ENCODE measurements at places on chromosomes 1 and 21.

DNA sequence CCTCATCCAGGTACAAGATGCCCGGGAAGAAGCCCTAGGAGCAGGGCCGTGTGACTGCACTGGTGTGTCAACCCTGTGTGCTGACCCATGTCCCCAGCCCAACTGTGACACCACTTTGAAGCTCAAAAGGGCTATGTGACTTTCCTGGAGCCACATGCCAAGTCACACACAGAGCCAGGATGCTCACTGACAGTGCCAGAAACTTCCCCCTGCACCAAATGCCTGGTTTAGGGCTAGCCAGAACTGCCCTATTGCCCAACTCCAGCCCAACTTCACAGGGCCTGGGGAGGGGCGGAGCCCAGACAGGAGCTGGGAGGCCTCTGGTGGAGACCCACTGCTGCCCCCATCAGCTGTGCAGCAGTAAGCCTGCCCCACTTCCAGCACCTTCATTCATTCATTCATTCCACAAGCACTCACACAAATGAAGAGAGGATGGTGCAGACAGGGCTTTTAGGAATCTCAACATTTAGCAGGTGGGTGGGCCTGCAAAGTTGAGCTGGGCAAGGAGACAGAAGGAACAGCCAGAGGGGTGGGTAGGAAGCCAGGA is 36.7 kb downstream of the KCNQ4 start:
- DNase-seq = no peak

DNA sequence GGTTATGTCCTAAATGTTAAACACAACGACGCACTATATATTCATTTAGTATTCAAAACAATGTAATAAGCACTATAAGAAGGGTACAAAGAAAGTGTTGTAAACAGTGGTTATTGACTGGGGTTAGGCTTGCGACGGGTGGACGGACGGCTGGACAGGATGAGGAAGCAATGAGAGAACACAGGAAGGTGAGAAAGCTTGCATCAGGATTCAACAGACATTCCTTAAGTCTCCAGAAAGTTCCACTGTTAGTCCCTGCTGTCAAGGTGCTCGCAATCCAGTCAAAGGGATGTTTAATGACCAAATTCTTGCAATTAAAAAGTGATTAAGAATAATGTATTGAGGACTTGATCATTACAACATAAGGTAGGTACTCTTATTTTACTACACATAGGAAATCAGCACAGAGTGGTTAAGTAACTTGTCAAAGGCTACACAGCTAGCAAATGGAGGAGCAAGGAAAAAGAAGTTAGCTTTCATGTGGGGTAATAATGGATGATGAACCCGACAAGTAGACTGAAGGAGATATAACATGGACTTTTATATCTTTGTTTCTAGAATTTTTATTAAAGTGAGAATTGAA is 994 bp upstream of the ACBD6 start:
- no peak for DNase-seq

DNA sequence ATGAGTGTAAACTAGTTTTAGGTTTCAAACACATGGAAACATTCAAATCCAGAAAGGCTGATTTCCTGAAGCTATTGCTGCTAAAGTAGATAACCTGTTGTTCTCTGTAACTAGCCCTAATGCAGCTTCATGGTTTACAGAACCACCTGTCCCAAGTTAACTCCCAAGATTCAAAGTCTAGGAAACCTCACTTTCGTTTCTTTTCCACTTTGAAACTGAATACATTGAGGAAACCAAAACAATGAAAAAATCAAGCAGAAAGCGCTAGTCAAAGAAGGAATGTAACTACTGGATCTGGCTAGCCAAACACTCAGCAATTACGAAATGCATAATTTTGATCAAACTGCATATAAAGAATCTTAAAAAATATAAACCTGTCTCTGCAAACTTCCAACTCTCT is 17.8 kb downstream of the SLC16A1 start:
- DNase-seq = no peak

DNA sequence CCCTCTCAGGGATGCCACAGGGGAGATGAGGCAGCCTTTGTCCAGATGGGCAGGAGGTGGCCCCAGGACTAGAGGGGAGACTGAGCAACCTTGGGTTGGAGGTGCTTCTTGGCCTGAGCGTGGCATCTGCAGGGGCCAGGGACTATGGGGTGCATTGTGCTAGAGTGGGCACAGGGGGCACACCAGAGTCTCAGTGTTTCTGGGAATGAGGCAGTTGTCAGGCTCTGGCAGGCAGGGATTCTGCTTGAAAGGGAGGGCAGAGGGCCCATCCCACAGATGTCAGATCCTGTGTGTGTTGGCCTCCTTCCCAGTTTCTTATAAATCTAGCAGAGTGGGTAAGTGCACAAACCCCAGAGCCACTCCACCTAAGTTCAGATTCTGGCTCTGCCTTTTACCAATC is 13.7 kb downstream of the LGR6 start:
- DNase-seq = no peak

GRCh38 chr1:20367116-20367585 is 76.5 kb downstream of the VWA5B1 start:
- DNase-seq = no peak

DNA sequence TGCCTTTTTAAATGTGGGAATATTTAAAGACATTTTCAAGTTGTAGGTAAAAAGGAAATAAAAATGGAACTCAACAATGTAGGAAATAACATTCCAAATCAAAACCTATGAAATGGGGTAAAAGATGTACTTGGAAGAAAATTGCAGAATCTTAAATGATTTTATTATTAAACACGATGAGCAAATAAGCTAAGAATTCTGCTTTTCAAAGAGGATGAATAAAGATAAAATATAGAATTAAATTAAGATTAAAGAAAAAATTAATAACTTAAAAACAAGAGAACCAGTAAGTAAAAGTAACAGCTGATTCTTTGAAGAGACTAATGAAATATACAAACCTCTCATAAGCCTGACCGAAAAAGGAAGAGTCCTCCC is 74.0 kb downstream of the NPHP4 start:
- DNase-seq = no peak

DNA sequence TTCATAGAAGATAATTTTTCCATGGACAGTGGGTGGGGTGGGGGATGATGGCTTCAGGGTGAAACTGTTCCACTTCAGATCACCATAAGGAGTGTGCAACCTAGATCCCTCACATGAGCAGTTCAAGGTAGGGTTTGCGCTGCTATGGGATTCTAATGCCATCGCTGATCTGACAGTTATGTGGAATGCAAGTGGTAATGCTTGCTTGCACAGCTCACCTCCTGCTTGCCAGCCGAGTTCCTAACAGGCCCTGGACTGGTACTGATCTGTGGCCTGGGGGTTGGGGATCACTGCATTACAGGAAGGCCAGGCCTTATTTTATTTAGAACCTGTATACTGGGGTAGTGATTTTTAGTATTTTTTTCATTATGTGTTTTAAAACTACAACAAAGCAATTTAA is 22.0 kb downstream of the MAN1A2 start:
- DNase-seq = no peak
